ENCODE measurements at places on chromosomes 13 and 19.
A peak's percentile ranks its signal among the peaks of the same experiment; 100 is the strongest.

GRCh38 chr13:20127562-20128458 is 33.0 kb downstream of the GJA3 start:
- DNase-seq = no peak

- no peak for DNase-seq
Observed at GRCh38 chr19:48421548-48421947, 24.2 kb upstream of the GRWD1 start.

DNA sequence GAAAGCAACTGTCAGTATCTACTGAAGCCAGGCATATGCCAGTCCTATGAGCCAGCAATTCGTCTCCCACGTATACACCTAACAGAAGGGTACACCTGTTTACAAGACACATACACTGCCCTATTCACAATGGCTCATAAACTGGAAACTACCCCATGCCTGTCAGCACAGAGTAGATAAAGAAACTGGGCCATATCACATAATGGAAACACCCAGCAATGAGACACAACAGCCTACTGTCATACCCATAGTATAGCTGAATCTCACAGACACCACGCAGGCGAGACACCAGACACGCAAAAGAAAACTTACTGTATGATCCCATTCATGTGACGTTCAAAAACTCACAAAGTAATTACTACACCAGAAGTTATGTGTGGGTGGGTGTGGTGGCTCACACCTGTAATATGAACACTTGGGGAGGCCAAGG is 15.7 kb downstream of the NOSIP start:
- no peak for DNase-seq

DNA sequence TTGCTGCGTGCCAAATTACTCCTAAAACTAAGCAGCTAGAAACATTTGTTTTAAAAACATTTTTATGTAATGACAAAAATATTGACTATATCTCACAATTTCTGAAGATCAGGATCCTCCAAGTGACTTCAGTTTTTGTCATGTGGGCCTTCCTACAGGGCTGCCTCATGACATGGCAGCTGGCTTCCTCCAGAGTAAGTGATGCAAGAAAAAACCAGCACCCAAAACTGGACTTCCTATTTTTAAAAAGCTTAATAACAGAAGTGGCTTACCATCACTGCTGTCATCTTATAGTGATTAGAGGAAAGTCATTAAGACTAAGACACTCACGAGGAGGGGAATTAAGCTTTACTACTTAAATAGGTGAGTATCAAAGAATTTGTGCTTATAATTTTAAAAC is 681.7 kb downstream of the PCDH17 start:
- no peak for DNase-seq

- no peak for DNase-seq
Observed at GRCh38 chr19:34838753-34839431, 65.9 kb upstream of the ZNF599 start.

DNA sequence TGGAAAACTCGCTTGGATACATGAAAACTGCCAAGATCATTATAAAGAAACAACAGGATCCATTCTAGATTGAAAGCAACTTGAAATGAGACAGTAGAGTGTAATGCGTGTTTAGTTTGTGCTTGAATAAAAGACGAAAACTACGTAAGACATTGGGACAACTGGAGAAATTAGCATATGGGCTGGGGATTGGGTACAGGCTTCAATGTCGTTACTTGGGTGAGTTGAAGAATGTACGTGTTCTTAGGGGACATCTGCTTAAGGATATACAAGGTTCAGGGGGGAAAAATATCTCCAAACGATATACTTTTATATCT is 471 bp upstream of the ERVK3-1 start:
- no peak for DNase-seq

DNA sequence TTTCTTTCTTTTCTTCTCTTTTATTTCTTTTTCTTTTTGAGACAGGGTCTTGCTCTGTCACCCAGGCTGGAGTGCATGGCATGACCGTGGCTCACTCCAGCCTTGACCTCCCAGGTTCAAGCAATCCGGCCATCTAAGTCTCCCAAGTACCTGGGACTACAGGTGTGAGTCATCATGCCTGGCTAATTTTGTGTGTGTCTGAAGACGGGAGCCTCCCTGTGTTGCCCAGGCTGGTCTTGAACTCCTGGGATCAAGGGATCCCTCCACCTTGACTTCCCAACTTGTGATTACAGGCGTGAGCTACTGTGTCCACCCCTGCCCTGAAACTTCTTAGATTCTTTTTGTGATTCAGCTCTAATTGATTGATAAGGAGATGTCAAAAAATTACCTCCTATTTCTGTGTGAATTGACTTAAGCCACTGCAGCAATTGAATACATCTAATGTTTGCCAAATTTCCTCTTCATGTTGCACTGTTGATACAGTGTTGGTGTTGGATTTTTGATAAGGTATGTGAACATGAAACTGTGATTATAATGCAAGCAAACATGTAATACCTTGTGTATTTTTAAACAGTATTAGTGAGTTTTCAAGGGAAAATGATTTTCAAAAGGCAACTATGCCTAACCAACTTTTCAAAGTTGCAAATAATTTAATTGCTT is 22.6 kb downstream of the KLF5 start:
- DNase-seq = no peak

GRCh38 chr19:33143897-33144405 is 12.0 kb downstream of the WDR88 start:
- peak; percentile 46 for DNase-seq

- no peak for DNase-seq
Observed at GRCh38 chr13:31090096-31090495, 71.6 kb downstream of the HSPH1 start.

GRCh38 chr13:46687810-46688209 is 109.2 kb downstream of the ESD start:
- DNase-seq = peak; percentile 1

DNA sequence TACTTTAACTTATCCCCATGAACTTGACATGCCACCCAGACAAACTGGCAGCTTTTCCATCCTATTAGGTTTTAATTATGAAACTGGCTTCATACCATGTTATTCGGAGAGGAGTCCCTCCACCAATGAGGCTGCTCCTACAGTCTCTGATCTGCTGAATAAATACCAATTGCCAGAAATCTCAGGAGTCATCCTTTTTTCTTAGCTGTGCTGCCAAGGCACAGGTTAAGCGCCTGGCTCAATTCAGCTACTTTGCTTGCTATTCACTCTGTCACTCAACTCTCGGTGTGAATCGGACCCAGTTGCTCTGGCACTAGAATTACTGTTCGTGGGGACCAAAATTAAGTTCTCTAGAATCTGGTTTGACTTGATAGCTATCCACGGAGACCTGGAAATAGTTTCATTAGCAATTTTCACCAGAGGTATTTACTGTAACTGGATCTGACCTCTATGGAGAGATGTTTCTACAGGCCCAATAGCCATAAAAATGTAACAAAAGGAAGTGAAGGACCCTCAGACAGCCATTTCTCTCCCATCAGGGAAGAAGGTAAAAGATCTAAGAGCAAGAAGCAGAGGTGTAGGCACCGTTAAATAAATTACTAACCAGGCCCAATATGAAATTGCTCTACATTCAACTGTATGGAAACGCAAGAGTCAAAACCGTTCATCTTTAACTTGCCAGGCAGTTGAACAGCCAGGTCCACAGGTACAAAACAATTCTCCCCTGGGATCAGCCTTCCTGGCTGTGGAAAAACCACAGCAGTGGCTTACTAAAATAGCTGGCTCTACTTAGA is 5.4 kb downstream of the ZC3H4 start:
- DNase-seq = no peak

DNA sequence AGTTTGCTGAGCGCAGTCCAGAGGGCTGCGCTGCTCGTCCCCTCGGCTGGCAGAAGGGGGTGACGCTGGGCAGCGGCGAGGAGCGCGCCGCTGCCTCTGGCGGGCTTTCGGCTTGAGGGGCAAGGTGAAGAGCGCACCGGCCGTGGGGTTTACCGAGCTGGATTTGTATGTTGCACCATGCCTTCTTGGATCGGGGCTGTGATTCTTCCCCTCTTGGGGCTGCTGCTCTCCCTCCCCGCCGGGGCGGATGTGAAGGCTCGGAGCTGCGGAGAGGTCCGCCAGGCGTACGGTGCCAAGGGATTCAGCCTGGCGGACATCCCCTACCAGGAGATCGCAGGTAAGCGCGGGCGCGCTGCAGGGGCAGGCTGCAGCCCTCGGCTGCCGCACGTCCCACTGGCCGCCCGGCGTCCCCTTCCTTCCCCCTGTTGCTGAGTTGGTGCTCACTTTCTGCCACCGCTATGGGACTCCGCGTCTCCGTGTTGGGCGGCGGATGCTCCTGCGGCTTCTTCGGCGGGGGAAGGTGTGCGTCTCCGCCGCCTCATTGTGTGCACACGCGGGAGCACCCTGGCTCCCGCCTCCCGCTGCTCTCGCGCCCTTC is 772 bp downstream of the GPC6 start:
- DNase-seq = peak; percentile 7

DNA sequence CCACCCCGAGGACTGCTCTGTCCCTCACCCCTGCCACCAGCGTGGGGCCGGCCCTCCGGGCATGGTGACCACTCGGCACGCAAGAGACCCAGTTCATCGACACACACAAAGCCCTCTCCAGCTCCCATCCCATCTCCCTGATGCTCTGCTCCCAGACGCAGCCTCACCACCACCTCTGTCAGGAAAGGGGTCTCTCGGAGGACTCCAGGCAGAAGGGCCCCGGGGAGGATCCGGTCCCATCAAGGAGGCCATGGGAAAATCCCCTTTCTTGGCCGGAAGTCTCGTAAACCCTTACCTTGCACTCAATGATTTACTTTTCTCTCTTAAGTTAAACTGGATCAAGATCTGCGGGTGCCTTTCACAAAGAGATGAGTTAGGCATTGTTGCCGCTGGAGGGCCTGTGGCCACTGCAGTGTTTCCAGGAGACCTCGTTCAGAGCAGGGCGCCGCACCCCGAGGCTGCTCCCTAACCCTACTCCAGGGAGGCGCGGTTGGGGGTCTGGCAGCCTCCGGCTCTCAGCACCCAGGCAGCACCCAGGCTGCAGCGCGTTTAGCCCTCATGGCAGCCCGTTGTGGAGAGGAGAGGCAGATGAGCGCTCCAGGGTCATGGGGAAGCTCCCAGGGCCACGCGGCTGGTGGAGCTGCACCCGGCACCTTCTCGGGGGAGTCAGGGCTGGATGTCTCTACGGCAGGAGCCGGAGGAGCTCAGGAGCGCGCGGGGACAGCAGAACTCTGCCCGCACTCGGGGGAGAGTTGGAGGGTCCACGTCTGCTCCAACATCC is 31.0 kb downstream of the C2CD4C start:
- DNase-seq = no peak

DNA sequence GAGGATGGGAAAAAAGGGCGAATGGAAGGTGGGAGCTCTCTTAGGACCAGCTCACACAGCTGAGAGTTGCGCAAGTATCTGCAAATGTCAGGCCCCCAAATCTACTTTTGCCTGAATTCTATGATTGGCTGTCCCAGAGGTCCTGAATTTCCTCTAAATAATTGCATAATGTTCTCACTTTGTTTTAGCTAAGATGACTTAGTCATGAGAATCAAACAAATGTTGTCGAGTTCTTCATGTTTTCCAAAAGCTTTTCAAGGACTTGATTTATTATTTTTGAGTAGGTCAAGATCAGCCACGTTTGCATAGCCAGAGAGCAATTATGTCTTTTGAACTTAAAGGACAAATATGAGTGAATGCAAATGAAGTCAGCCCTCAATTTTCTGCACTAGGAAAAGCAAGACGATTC is 246.6 kb upstream of the MAB21L1 start:
- no peak for DNase-seq

- DNase-seq = no peak
Observed at GRCh38 chr19:42149447-42150202, 17.4 kb upstream of the POU2F2 start.

DNA sequence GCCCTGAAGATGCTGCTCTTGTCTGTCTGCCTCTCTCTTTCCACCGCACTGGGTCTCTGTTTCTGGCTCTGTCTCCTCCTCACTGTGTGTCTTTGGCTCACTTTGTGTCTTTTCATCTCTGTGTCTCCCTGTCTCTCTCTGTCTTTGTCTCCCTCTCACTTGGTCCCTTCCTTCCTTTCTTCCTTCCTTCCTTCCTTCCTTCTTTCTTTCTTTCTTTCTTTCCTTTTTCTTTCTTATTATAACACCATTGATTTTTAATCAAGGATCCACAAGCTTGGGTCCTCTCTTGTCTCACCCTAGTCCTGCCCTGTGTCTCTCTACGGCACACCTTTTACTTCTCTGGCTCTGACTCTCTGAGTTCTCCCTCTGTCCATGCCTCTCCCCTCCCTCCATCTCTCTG is 14.3 kb downstream of the CD177 start:
- DNase-seq = no peak

- no peak for DNase-seq
Observed at GRCh38 chr19:5112681-5113575, 144.0 kb downstream of the KDM4B start.

DNA sequence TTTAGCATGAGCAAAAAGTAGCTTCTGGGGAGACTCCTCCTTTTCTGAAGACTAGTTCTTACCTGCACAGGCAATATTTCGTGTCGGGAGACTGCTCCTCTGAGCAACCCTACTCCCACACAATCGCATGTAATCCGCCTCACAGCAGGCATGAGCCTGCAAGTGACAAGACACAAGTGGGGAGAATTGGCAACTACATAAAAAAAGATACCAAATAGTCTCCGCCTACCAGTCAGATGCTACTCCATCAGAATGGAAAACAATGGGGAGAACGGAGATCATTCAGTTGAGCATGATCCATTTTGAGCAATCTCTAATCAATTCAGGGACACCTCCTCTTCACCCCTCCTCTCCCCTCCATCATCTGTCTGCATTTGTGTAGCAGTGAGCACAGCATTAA is 321.0 kb downstream of the COG6 start:
- no peak for DNase-seq

- no peak for DNase-seq
Observed at GRCh38 chr13:31167490-31167889, 5.8 kb upstream of the HSPH1 start.

DNA sequence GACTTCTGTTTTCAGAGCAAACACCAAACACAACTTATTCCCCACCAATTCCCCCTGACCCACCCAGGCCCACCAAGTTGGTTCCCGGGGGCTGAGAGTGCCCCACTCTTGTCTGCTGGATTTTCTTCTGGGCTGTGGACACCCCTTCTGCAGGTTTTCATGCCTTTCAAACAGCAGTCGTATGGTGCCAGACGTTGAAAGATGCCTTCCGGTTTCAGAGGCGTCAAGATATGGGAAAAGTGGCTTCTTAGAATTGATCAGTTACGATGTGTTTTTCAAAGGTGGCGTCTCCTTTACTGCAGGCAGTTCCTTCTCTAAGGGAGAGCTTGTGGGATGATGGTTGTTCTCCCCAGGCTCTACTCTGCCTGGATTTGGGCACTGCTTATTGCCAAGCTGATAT is 12.7 kb downstream of the CLEC11A start:
- no peak for DNase-seq

- no peak for DNase-seq
Observed at GRCh38 chr19:29678484-29679106, 13.3 kb downstream of the PLEKHF1 start.

Measured in HS-27A (cell line).